COLO829 (cell line): ENCODE measurements at places on chromosomes 11 and 22.

GRCh38 chr11:121535129-121535796 is 82.5 kb upstream of the SORL1-AS1 start:
- no peak for DNase-seq

DNA sequence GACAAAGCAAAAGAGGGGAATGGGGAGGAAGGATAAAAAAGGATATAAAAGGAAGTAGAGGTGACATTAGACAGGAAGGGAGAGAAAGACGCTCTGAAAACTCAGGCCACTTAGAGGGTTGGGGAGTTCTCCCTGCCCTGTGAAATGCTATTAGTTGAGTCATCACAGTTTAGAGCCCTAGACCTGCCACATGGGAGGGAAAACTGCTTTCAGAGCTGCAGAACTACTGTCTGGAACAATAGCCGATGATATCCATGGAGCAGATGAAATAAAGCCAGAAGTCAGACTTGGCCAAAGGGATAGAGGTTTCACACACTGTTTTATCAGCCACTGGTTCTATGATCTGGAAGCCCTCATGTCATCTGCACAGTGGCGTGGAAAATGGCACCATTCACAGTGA is 157.9 kb downstream of the NCAM1 start:
- no peak for DNase-seq

GRCh38 chr11:1968454-1969002 is 21.4 kb downstream of the MRPL23 start:
- DNase-seq: no peak

- no peak for DNase-seq
These were observed 66.9 kb downstream of the RBFOX2 start for GRCh38 chr22:35961480-35962295.

DNA sequence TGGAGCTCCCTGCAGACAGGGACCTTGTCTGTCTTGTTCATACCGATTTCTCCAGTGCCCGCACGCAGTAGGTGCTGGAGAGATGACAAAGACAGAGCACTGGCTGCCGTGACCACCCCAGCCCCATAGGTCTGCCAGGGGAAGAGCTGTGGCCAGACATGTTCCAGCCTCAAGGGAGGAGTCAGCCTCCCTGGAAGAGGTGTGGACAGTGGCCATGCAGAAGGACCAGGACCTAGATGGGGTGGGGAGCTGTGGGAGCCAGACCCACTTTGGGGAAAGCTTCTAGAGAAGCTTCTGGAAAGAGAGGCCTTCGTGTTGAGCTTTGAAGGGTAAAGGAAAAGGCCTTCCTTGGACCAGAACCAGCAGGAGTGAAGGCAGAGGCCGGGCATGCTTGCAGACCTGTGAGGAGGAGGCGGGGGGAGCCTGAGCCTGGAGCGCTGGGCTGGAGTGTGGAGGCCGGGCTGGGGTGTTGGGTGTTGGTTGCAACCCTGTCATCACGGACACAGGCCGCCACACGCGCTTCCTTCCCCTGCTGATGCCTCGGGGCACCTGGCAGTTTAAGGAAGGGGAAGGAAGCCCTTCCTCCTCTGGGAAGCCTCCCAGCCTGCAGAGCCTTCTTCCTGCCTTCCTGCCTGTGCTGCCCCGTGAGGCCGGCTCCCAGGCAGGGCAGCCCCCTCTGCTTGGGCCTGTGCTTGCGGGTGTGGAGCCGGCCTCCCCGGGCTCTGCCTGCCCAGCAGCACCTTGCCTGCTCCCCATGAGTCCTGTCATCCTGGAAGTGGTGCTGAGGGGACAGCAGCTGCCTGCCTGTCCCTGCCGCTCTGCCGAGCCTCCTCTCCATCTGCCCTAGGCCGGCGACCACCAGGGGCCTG is 12.3 kb downstream of the RELT start:
- DNase-seq: no peak

- DNase-seq: no peak
These were observed 54.3 kb upstream of the MUC15 start for GRCh38 chr11:26626346-26626745.

DNA sequence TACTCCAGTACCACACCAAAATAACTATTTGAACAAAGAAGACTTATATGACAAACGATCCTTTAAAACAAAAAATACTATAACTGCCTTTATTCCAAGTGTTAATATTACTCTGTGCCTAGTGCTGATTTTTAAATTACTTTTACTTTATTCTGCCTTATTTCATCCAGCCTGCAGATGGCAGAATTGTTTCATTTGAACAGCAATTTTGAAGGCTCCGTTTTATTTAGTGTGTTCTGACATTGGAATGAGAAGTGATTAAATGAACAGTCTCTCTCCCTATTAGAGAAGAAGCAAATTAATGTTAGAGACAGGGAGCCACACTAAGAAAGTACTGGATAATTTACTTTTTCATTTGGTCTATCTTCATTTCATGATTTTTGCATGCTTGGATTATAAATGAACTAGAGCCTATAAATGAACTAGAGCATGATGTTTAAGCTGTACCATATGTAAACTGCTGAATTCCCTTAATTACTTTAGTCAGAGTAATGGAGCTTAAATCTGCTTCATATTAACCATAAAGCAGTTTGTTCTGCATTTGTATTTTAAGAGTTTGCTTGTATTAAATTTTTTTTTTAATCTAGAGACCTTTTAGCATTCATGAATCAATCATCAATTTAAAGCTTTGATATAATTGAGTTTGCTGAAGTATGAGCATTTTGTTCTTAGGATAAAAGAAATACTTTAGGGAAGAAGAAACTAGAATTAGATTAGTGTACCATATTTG is 9.8 kb downstream of the PDHX start:
- no peak for DNase-seq

DNA sequence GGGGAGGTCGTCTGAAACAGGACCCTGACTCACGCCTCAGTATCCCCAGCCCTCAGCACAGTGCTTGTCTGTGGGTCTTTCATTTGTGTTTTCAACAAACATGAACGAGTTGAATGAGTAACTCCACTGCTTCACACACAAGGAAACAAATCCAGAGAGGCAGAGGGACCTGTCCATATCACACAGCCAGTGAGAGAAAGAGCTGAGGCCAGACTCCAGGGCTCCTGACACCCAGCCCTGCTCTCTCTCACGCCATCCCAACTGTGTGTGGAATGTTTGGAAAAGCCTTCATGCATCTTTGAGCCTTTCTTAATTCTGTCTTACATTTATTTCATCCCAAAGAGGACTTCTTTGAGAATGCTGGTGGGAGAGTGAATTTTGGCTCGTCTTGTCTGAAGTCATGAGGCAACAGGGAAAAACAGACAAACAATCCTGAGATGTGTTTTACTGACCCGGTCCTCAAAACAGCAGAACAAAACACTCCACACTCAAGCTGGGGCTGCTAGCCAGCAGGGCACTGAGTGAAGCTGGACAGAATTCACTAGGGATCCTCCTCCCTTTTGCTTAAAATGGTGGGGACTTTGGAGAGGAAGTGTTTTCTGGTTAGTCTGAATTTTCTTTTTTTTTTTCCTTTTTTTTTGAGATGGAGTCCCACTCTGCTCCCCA is 19.7 kb upstream of the ALG8 start:
- DNase-seq: no peak

DNA sequence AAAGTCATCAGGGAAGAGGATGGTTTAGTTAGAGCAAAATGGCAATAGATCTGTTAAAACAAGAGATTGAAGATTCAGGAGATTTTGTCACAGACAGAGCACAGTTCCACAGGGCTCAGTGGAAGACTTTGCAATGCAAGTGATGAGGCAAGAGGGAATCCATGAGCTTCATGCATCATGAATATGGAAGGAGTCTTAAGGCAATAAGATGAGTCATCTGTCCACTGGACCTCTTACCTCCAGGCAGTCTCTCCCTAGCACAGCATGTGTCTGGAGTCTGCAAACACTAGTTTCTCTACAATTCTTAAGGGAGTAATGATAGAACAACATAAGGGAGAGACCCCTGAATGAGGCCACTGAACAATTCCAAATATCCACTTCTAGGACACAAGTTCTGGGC is 245.7 kb downstream of the NXPE2 start:
- DNase-seq: no peak

DNA sequence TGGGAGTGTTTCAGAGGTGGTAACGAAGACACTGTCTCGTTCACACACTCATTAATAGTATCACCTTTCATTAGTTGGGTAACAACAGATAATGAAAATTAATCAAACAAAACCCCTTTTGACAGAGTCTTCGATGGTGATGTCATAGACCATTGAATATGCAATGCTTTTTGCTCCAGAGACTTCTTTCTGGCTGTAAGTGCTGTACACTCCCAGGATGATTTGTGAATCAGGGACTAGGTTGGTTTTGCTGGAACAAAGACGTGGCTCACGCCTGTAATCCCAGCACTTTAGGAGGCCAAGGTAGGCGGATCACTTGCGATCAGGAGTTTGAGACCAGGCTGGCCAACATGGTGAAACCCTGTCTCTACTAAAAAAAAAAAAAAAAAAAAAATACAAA is 9.5 kb upstream of the RASSF10 start:
- no peak for DNase-seq

GRCh38 chr11:65293909-65294381 is 20.7 kb upstream of the CDC42EP2 start:
- DNase-seq: no peak

GRCh38 chr11:1920909-1921573 is 1.5 kb downstream of the TNNT3 start:
- no peak for DNase-seq

GRCh38 chr11:134409552-134410429 is 2.3 kb downstream of the B3GAT1 start:
- DNase-seq: no peak

- no peak for DNase-seq
These were observed 13.6 kb upstream of the CDC42EP1 start for GRCh38 chr22:37546437-37547250.

- no peak for DNase-seq
These were observed 6.8 kb downstream of the MCAM start for GRCh38 chr11:119309953-119310681.

DNA sequence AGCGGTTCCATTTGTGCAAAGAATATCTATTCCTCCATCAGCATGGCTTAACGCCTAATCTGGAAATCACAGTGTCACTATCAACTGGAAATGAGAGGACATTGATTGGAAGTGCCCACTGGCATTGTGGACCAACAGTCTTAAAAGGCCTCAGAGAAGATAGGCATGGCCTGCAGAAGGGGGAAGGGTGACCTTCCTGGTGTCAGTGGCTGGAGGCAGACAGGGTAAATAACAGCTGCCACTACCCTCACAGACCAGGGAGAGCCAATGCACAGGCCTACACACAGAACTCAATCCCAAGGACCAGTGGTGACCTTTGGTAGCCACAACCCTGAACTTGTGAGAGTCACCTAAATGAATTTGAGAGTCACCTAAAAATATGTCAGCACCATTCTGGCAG is 36.0 kb downstream of the DDIAS start:
- DNase-seq: no peak

- DNase-seq: no peak
These were observed 1.1 kb downstream of the UBASH3B start for GRCh38 chr11:122656631-122657101.

GRCh38 chr22:44459551-44459950 is 38.5 kb downstream of the RTL6 start:
- no peak for DNase-seq

DNA sequence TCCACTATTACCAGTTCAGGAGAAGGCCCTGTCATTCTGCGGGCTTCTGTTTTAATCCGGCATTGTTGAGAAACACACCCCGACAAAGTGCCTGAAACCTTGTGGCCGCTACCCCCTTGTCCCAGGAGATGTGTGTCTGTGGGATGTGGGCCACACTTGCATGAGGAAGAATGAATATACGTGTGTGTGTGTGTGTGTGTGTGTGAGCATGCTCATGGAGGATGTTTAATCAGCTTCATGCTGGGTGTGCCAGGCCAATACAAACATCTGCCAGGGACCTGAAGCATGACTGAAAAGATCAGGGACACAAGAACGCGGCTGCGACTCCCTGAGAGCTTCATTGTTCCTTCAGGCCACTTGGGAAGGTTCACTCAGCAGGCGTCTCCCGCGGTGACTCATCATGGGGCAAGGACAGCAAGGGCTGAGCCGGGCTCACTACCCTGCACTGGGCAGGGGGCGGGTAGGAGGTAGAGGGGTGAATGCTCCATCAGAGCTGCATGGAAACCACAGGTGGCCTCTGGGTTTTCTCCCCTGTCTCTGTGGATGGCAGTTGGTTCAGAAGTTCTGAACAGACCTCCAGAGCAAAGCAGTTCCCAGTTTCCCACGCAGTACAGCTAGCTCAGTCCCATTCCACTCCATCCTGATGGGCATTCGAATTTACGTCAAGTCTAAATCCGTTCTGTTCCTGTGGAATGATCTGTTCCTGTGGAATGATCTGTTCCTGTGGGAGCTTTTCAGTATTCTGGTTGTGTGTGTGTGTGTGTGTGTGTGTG is 7.0 kb upstream of the MALAT1 start:
- no peak for DNase-seq

- DNase-seq: no peak
These were observed 99.6 kb upstream of the RTL6 start for GRCh38 chr22:44597616-44598015.

GRCh38 chr11:118442301-118442700 is 6.0 kb downstream of the KMT2A start:
- no peak for DNase-seq

GRCh38 chr11:71301046-71301857 is 48.9 kb upstream of the SHANK2 start:
- no peak for DNase-seq

GRCh38 chr11:61541598-61541997 is 33.0 kb downstream of the LRRC10B start:
- DNase-seq: no peak

DNA sequence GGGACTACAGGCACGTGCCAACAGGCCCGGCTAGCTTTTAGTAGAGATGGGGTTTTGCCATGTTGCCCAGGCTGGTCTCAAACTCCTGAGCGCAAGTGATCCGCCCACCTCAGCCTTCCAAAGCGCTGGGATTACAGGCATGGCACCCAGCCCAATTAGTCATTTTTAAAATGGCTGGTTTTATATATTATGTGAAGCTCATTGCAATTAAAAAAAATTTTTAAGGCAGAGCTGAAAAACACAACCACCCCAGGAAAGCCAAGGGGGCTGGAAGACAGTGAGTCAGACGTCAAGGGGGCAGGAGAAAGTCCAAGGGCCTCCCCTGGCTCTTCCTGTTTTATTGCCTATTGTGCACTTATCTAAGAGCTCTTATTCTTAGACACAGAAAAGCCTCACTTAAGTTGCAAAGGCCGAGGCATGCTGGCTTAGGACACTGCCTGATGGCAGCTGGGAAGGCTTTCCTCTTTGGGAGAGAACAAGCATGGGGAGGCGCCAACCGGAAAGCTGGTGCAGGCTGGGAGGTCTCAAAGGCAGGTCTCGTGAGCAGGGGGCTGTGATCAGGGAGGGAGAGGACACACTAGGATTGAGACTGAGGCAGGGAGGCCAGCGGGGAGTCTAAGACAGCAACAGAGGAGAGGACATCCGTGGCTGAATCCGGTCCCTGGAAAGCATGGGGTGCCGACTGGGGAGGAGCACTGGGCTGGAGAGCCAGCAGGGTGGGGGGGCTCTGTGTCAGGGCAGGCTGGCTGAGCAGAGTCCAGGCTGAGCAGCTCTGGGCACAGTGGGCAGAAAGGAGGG is 11.1 kb upstream of the OSM start:
- peak; percentile 72 for DNase-seq
